ENCODE measurements at places on chromosomes 3 and 15.
A peak's percentile ranks its signal among the peaks of the same experiment; 100 is the strongest.

GRCh38 chr3:164498917-164499316 lies 579.4 kb downstream of the SI start:
- H3K4me1 ChIP-seq = no peaks in the 10 kb centered on the region
- peaks cover 4% of the 10 kb centered on the region for H3K27me3 ChIP-seq

DNA sequence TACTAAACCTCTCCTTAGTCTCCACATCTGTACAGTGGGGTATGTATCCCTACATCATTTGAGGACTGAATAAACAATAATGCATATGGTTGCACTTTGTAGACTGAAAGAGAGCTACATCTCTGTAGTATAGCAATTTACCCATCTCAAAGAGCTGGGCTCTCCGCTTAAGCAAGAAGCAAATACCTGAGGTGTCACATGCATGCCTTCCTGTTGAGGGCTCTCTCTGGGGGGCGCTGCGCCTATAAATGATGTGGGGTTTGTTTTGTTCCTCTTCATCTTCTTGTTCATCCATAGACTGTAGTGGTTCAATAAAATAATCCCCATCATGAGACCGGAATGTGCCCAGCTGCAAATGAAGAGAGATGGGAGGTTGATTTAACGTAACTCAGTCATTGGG lies 6.8 kb downstream of the ADAMTS9 start:
- DNase-seq = no peak
- H3K4me1 ChIP-seq = no peaks in the 10 kb centered on the region
- H3K27me3 ChIP-seq = peaks cover 32% of the 10 kb centered on the region
- no peaks in the 10 kb centered on the region for H3K36me3 ChIP-seq
- H3K4me3 ChIP-seq = no peak overlapping the region

DNA sequence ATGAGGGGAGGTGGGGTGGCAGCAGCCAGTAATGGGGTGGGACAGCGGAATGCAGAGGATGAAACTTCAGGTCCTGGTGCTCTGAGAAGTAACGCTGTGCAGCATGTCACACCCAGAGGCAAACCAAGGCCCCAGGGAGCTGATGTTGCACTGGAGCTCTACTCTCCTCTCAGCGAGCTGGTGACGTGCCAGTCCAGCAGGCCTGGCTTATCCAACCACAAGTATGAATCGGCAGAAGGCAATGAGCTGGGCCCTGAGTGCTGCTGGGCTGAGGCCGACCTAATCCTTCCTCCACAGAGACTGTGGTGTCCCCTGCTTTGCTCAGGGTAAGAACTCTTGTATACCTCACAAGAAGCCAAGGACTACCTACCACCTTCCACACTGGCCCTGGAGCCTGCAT lies 30.5 kb downstream of the CD86 start:
- H3K27ac ChIP-seq = no peak overlapping the region
- no peaks in the 10 kb centered on the region for H3K36me3 ChIP-seq
- H3K4me1 ChIP-seq = peaks cover 6% of the 10 kb centered on the region
- no peak for DNase-seq
- H3K27me3 ChIP-seq = no peaks in the 10 kb centered on the region

GRCh38 chr3:26004172-26004571 lies 214.3 kb downstream of the OXSM start:
- no peak overlapping the region for H3K27ac ChIP-seq
- no peaks in the 10 kb centered on the region for H3K4me1 ChIP-seq
- DNase-seq = no peak
- H3K27me3 ChIP-seq = no peaks in the 10 kb centered on the region
- no peaks in the 10 kb centered on the region for H3K36me3 ChIP-seq

- DNase-seq = no peak
- no peaks in the 10 kb centered on the region for H3K36me3 ChIP-seq
- no peaks in the 10 kb centered on the region for H3K27me3 ChIP-seq
- H3K4me3 ChIP-seq = no peak overlapping the region
- peak overlapping the region; percentile 67 for H3K27ac ChIP-seq
These were observed 210.1 kb downstream of the MECOM start for GRCh38 chr3:169453256-169454059.

GRCh38 chr15:51497806-51498205 lies 124.8 kb downstream of the DMXL2 start:
- no peak overlapping the region for H3K27ac ChIP-seq
- H3K27me3 ChIP-seq = no peaks in the 10 kb centered on the region
- H3K36me3 ChIP-seq = peaks cover 3% of the 10 kb centered on the region
- DNase-seq = no peak
- H3K4me3 ChIP-seq = no peak overlapping the region

DNA sequence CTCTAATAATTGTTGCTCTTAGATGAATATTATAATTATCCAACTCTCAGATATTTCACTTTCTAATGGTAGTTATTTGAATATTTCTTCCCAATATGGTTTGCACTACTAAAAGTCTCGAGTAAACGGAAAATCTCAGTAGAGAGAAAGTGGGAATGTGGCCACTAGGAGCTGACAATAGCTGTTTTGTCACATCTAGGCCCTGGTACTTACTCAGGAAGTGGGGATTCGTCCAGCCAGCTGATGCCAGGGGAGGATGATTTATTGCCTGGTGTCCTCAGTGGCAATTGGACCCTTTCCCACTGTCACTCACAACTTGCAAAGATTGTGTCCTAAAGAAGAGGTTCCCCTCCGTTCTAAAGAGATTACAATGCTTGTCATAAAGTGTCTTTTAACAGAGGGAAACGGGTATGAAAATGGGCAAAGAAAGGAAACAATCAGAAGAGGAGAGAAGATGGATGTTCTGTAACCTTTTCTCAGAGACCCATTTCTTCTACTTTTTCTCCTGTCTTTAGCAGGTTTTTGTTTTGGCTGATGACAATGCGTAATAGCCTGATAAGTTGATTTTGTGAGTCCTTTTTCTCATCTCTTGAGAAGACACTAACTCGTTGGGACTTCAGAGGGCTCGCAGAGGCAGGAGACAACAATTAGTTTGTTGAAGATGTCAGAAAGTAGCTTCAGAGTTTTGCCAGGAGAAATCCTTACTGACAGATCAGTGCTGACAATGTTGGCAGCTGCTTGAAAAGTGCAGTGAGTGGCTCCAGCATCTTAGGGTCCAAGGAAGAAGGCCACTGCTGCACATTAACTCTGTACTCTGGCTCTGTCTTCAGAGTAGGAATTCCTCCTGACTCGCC lies 320.6 kb downstream of the MECOM start:
- no peak for DNase-seq
- H3K36me3 ChIP-seq = no peaks in the 10 kb centered on the region
- no peak overlapping the region for H3K27ac ChIP-seq
- H3K4me1 ChIP-seq = peaks cover 7% of the 10 kb centered on the region

DNA sequence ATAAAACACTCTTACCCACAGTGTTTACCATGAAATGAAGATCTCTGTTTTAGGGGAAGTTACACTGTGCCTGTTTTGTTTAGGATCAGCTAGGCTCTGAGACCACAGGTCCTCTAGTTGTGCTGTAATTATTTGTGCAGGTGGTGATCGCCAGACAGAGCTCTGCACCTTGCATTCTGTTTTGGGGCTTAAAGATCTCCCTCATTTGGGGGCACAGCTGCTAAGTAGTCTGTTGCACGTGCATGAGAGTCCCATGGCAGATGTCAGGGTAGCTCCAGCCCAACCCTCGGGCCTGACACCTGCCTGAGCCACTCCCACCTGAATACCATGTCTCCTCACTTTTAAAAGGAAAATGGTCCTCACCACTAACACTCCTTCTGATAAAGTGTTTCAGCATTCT lies 12.4 kb downstream of the C3orf20 start:
- H3K36me3 ChIP-seq = no peaks in the 10 kb centered on the region
- H3K4me1 ChIP-seq = no peaks in the 10 kb centered on the region
- H3K27ac ChIP-seq = no peak overlapping the region
- H3K4me3 ChIP-seq = no peak overlapping the region
- no peak for DNase-seq
- H3K27me3 ChIP-seq = peaks cover 9% of the 10 kb centered on the region

- H3K4me3 ChIP-seq = no peak overlapping the region
- H3K36me3 ChIP-seq = peaks cover 7% of the 10 kb centered on the region
- H3K4me1 ChIP-seq = no peaks in the 10 kb centered on the region
- H3K27me3 ChIP-seq = no peaks in the 10 kb centered on the region
- no peak for DNase-seq
- H3K27ac ChIP-seq = no peak overlapping the region
These were observed 4.2 kb upstream of the RPS17 start for GRCh38 chr15:82544431-82544830.

DNA sequence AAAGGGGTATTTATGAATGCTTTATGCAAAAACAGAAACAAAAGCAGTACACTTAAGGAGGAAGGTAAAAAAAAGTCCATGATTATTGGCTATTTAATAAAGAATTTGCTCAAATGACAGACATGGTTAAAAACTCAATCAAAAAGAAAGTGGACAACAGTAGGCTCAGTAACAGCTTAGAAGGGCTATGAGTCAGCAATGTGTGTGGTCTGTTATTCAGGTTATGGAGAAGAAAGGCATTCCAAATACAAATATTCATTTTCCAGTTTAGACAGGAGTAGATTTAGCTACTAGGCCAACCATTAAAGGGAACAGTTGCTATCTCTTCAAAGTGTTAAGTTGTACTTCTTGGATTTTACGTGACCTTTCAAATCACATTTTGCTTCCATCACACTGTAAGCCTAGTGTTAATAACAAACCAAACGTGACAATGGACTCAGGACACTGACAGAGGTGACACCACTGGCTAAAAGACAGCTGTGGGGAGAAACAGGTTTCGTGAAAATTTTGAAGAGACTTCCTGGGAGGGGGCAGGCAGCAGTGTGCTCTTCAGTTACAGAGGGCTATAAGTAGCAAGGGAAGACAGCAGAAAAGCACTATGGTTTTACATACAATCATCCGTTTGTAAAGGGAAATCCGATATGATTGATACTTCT lies 41.7 kb upstream of the MYO5C start:
- peak overlapping the region; percentile 82 for H3K27ac ChIP-seq
- H3K4me1 ChIP-seq = peaks cover 51% of the 10 kb centered on the region
- H3K4me3 ChIP-seq = no peak overlapping the region
- no peaks in the 10 kb centered on the region for H3K27me3 ChIP-seq
- H3K36me3 ChIP-seq = peaks cover 7% of the 10 kb centered on the region

GRCh38 chr3:48619541-48620524 lies 1.7 kb downstream of the TMEM89 start:
- H3K4me1 ChIP-seq = no peaks in the 10 kb centered on the region
- no peaks in the 10 kb centered on the region for H3K27me3 ChIP-seq
- no peak overlapping the region for H3K4me3 ChIP-seq
- no peak overlapping the region for H3K27ac ChIP-seq

DNA sequence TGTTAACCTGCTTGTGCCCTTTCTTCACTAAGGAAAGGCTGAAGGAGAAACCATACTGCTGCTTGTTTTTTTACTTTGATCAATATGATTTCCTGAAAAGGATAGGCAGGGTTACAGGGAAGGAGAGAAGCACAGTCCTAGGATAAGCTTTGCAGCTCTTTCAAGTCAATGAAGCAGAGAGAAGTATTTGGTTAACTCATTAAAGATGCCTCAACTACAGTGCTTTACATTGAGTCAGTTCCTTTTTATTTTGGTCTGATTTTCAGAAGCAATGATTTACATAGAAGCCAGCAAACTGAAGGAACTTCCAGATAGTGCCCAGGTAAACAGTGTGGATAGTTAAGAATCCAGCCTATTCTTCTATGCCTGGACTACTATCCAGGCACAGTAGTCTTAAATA lies 64.8 kb downstream of the ARIH1 start:
- no peak overlapping the region for H3K27ac ChIP-seq
- H3K4me3 ChIP-seq = no peak overlapping the region
- H3K36me3 ChIP-seq = peaks cover 28% of the 10 kb centered on the region
- H3K4me1 ChIP-seq = peaks cover 5% of the 10 kb centered on the region
- no peaks in the 10 kb centered on the region for H3K27me3 ChIP-seq
- DNase-seq = no peak

DNA sequence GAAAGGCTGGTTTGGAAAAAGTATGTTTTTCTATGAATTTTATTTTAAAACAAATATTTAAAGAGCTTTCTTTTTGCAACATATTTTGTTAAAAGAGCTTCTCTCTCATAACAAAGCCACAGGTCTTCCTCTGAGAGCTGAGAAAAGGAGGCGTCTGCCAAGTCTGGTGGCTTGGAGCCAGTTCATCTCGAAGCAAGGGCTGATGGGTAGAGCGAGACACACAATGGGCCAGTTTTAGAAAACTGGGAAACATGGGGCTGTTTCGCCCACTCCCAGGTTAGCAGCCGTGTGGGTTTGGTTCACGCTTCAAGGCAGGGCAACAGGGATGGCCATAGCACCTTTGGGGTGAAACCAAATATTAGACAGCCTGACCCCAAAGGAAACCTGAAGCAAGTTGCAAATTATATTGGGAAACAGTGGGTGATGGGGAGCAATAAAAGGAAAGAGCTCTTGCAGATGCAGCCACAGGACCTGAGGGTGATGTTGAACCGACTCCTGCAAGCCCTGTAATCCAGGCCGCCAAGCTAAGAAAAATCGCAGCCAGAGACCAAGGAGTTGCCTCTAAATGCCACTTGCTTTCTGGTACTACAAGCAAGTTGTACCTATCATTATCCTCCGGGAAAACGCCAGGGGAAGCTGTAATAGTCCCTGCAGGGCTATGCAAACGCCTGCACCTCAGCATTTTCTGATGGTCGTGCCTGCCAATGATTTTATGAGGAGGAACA lies 88.4 kb upstream of the GALNT15 start:
- no peaks in the 10 kb centered on the region for H3K36me3 ChIP-seq
- H3K27ac ChIP-seq = no peak overlapping the region
- DNase-seq = no peak
- no peaks in the 10 kb centered on the region for H3K27me3 ChIP-seq
- peaks cover 15% of the 10 kb centered on the region for H3K4me1 ChIP-seq
- H3K4me3 ChIP-seq = no peak overlapping the region

- H3K36me3 ChIP-seq = no peaks in the 10 kb centered on the region
- peak overlapping the region; percentile 23 for H3K27ac ChIP-seq
- no peaks in the 10 kb centered on the region for H3K27me3 ChIP-seq
These were observed 55.0 kb upstream of the CHD2 start for GRCh38 chr15:92845126-92845508.

DNA sequence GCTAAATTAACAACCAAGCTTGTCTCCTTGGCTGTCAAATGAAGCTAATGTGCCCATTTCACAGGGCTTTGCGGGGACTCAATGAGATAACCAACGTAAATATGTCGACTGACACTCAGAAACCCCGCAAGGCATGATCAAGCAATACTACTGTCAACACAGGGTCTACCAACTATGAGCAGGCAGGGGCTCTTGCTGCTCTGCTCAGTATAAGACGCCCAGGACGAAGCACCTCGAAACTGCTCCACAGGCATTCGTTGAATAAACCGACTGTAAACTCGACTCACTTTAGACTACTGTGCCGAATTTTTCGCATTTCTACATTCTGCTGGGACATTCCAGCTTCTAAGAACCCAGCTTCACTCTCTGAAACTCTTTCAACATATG lies 55.0 kb downstream of the FEZF2 start:
- no peaks in the 10 kb centered on the region for H3K4me1 ChIP-seq
- no peaks in the 10 kb centered on the region for H3K27me3 ChIP-seq
- peak overlapping the region; percentile 42 for H3K4me3 ChIP-seq
- no peak for DNase-seq
- peak overlapping the region; percentile 32 for H3K27ac ChIP-seq
- H3K36me3 ChIP-seq = peaks cover 33% of the 10 kb centered on the region

Measured in RWPE2 (cell line).